Muscle of arm (tissue), 14 donors: ENCODE measurements at places on chromosomes 12 and 14. TPM values are rescaled to one million over a fixed set of nuclear protein-coding genes. Genes with fewer than 3 reads are reported as not detected.

GRCh38 chr12:27528788-27529187 lies 4.8 kb downstream of the PPFIBP1 start:
- DNase-seq: no peak

Gene RD3L
- not detected for polyA plus RNA-seq

Gene KSR2
- 0.01 TPM for polyA plus RNA-seq

Gene SLC5A8
- 0.05 TPM for polyA plus RNA-seq

DNA sequence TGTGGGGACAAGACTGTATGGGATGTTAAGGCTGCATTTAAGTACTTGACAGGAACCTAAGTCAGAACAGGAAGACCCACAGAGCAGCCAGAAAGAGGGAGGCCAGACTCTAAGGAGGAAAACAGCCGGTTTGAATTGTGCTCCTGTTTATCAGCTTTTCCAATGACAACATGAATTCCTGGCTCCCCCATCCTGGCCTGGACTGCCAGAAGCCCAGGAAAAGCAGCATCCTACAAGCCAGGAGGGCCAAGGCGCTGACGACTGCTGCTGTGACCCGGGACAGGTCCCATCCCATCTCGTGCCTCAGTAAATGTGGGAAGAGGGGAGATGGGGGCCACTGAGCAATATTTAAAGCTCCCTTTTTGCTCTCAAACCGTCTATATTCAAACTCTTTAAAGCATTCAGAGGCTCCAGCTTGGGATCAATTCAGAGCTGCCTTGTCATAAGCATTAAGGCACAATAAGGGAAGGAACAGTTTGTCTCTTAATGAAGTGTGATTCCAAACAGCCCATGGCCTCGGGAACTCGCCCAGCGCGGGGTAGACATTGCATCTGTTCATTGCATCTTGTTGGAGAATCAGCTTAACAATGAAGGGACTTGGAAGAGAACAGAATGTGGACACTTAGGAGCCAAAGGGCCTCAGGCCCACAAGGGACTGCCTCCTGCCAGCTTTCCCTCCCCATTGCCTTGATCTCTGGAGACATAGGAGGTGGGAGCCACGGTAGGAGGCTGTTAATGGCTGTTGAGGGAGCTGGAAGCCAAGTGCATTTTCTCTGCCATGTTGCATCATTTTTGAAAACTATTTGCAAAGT lies 49.6 kb downstream of the CMKLR1 start:
- DNase-seq: peak; percentile 84

DNA sequence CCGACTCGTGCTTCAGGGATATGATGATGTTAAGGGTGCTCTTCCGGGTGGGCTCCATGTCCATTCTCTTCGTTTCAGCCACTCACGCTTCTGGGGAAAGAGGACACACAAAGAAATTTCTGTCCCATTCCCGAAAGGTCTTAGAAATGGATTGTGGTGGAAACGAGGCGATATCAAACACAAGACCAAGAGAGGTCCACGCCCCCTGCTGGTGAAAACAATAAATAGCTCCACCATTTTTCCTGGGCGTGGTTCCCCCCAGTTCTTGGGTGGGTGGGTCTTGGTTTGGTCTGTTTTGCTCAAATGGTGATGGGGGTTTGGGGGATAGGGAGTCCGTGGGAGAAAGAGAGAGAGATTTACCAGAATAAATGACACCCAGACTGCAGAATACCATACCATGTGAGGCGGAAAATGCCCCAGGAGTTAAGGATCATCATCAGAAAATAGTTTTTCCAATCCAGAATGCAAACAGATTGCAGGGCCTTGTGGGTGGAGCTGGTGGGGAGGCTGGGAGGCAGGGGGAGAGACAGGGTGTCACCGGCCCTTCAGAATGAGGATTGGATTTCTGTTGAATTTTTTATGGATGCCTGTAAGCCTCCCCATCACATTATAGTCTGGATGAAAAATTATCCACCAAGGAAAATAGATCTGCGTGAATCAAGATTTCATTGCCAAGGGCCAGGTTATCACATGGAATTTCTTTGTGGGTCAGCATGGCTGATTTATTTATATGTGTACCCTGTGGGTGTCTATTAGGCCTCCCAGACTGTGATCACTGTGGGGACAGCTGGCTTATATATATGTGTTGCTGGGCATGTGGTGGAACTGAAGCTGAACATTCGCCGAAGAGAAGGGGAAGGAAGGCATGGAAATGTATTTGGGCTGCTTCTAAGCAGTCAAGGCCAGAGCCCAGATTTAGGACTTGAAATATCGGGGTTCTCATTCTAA lies 55.8 kb downstream of the SRRM4 start:
- DNase-seq: peak; percentile 7

- no peak for DNase-seq
These were observed 187.8 kb upstream of the AMIGO2 start for GRCh38 chr12:47267571-47267970.

DNA sequence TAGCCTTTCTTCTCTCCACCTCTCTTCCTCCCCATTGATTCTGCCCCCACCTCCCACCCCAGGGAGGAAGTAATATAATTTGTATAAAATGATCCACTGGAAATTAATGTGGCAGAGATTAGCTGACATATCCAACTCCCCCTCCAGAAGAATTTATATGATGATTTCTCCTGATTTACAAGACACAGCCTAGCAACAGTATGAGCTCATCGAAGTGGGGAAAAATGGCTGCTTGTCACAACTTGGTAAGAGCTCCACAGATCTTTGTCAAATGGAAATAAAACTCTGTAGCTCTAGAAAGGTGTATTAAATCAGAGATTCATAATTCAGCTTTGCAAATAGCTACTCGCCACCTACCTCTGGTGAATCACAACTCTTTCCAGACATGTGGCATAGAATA lies 195.7 kb downstream of the NOVA1 start:
- no peak for DNase-seq

DNA sequence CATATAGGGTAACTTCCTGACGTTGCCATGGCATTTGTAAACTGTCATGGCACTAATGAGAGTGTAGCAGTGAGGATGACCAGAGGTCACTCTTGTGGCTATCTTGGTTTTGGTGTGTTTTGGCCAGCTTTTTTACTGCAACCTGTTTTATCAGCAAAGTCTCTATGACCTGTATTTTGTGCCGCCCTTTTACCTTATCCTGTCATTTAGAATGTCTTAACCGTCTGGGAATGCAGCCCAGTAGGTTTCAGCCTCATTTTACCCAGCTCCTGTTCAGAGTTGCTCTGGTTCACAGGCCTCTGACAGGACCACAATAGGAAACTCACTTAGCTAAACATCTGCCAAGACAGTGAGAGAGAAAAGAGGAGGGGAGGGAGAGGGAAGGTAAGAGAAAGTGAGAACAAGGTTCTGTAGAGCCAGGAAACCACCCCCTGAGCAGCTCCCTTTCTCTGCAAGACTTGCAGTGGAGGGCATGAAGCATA lies 64.8 kb upstream of the PLEKHG3 start:
- DNase-seq: no peak
